ENCODE measurements at places on chromosomes 5 and 9.

GRCh38 chr5:10329446-10329819, 21.7 kb upstream of the CMBL start:
- DNase-seq: no peak

DNA sequence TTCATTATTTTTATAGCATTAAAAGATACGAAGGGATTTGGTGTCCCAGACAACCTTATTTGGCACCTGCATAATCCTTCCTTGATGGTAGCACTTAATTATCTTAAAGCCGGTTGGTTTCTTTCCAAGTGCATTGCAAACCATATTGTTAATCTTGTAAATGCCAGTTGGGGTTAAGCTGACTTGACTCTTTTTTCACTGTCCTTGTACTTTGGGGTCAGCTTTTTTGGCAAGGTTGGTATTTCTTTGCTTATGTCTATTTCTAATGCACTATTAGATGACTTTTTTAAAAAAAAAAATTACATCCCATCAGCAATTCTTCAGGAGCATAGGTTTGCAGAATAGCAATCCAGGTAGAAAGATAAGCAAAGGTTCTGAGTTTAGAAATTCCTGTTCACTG, 466.8 kb upstream of the TLE4 start:
- no peak for DNase-seq

GRCh38 chr9:17480966-17481365, 97.9 kb upstream of the SH3GL2 start:
- no peak for DNase-seq

- DNase-seq: no peak
These were observed 15.1 kb downstream of the SLC27A4 start for GRCh38 chr9:128355451-128355850.

DNA sequence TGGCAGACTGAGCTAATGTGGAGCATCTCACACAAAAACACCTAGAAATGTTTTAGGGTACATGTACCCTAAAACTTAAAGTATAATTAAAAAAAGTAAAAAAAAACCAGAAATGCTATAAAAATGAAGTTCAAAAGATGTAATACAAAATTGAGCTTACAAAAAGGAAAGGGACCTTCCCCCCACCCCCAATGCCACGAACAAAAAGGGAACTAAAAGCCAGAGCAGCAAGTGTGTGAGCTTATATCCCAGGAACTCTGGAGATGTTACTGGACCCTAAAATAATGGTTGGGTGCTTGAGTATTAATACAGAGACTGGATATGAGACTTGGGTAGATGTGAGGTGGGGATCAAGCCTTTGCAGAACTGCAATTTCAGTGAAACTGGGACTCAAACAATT, 11.0 kb downstream of the SPATA9 start:
- DNase-seq: no peak

GRCh38 chr5:123436201-123436600, 13.0 kb upstream of the CEP120 start:
- DNase-seq: no peak
